Glomerular endothelial cell (primary cell): ENCODE measurements at places on chromosomes 7 and 10. TPM values are rescaled to one million over a fixed set of nuclear protein-coding genes. Genes with fewer than 3 reads are reported as not detected.

- no peak for DNase-seq
These were observed 1.1 kb downstream of the P4HA1 start for GRCh38 chr10:73095481-73096021.

The SH2B2 gene
- total RNA-seq: 5.5 and 11.9 TPM in 2 replicates

GRCh38 chr7:21965291-21965690 is 19.6 kb upstream of the CDCA7L start:
- no peak for DNase-seq

DNA sequence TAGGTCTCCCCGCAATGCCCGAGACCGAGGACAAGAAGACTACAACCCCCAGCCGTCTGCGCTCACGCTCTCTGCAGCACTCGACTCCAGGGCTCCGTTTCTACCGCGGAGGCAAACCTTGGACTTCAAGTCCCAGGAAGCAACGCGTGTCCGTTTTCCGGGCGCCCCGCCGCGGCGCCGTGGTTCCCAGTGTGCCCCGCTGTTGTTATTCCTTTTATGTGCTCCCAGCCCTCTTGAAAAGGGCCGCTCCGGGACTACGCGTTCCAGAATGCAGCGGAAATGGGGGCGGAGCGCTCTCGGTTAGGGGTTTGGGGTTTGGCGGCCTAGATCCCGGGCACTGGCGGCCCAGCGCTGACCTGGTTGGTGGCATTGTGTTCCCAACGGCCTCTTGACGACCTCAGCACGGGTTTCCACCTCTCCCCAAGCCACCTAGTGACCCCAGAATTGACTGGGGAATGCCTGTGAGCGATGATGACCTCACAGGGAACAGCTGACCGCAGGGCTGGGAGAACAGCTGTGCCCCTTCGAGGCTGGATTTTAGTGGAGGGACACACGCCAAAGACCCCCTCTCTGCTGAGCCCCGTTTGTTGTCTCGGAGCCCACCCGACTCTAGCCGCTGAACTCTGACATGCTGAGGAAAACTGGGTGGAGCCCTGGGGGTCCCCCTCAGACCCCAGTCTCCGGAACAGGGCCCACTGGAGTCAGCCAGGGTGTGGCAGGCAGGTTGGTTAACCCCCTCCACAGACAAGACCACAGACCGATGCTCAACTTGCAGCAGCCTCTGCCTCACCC is 488 bp upstream of the CDK5 start:
- DNase-seq: peak; percentile 96

The CYP2E1 gene
- total RNA-seq: 0.64 TPM in 1 of 2 replicates, not detected in the other

The PCDH15 gene
- total RNA-seq: not detected in 2 replicates

GRCh38 chr7:158065340-158065739 is 522.3 kb downstream of the PTPRN2 start:
- no peak for DNase-seq

GRCh38 chr7:64312826-64313225 is 935 bp upstream of the ZNF736 start:
- DNase-seq: no peak

GRCh38 chr7:102912742-102913141 is at the start of gene LRRC17:
TSS of gene LRRC17 (plus strand) at chr7:102913000. CDS start at chr7:102933914, 20,914 bp downstream.
- no peak for DNase-seq
